ENCODE measurements at places on chromosomes 3 and 15.

- no peak for DNase-seq
Observed at GRCh38 chr3:174776636-174777035, 82.5 kb upstream of the NAALADL2 start.

DNA sequence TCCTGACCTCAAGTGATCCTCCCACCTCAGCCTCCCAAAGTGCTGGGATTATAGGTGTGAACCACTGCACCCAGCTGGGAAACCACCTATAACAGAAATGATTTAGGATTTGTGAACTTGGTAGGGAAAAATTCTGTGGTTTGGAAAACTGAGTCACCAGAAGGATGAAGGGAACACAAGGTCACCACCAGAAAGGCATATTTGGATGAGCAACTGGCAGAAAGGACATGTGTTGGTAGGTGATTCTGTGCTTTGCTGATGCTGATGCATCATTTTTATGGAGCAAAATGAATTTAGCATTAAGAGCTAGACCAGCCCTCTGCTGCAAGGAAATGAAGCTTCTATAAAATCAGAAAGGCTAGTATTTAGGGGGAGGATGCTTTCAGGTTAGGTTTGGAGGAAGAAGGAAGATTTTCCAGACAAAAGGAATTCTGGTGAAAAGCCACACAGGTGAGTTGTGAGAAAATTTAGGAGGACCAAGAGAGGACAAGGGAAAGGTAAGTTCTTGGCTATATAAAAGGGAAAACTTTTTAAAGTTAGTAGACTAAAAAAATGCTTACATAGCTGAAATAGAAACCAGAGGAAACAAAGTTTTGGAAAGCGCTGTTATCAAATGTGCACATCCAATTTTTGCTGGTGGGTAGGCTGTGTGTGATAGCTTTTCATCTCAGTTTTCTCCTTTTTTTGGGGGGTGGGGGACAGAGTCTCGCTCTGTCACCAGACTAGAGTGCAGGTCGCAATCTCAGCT, 3.6 kb downstream of the PXK start:
- no peak for DNase-seq

DNA sequence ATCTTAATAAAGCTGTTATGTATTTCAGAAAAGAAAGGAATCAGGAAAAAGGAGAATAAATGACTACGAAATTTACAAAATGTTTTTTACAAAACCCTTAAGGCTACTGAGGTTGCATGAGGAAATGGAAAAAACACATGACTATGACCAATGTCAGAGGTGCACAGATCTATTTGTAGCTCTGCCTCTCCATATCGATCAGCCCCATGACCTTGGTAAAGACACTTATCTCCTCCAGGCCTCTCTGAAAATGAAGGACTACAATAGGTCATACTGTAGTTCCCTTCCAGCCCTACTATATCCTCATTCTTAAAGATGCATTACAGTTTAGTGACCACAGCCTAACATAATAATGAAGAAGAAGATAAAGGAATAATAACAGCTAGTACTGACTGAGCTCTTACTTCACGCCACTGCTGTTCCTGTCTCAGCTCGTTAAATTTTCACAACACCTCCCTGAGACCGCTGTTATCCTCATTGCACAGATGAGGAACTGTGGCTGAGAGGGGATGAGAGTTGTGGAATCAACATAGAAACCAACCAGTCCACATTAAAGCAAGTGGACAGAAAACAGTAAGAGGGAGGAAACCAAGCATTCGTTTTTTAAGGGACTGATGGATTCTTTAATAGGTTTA, 163.2 kb downstream of the MAGI1 start:
- DNase-seq: no peak

DNA sequence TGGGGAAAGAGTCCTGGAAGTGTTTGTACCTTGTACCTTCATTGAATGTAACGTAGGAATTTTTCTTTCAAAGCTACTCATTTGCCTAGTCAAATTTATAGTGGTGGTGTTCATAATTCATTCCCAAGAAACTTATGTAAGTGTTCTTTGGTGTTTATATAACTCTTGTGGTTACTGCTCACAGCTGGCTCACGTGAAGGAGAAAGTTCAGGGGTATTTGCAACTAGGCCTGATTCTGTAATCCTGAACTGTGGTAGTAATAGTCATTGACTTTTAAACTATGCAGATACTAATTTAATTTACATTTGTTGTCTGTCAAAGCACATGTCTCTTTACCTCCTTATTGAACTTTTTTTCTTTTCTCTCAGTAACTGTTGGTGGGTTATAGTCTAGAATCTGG, 50.5 kb upstream of the TEX264 start:
- DNase-seq: no peak

DNA sequence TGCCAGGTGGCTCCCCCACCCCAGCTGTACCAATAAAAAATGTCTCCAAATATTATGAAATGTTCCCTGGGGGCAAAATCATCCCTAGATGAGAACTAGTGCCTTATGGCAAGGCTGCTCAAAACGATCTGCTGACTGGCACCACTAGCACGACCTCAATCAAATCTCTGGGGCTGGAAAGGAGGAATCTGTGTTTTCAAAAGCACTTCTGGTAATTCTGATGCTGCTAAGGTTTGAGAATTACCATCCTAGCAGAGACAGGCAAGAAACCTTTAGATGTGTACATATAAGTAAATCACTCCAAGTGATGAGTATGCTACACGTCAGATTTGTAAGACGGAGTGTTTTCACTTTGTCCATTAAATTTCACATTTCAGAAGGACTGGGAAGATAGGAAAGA, 360.1 kb upstream of the THRB start:
- no peak for DNase-seq

- no peak for DNase-seq
Observed at GRCh38 chr15:50009634-50010033, 109.4 kb downstream of the ATP8B4 start.

- no peak for DNase-seq
Observed at GRCh38 chr3:151426341-151426657, 34.6 kb downstream of the IGSF10 start.

- DNase-seq: no peak
Observed at GRCh38 chr3:38578551-38578950, 70.9 kb downstream of the SCN5A start.

DNA sequence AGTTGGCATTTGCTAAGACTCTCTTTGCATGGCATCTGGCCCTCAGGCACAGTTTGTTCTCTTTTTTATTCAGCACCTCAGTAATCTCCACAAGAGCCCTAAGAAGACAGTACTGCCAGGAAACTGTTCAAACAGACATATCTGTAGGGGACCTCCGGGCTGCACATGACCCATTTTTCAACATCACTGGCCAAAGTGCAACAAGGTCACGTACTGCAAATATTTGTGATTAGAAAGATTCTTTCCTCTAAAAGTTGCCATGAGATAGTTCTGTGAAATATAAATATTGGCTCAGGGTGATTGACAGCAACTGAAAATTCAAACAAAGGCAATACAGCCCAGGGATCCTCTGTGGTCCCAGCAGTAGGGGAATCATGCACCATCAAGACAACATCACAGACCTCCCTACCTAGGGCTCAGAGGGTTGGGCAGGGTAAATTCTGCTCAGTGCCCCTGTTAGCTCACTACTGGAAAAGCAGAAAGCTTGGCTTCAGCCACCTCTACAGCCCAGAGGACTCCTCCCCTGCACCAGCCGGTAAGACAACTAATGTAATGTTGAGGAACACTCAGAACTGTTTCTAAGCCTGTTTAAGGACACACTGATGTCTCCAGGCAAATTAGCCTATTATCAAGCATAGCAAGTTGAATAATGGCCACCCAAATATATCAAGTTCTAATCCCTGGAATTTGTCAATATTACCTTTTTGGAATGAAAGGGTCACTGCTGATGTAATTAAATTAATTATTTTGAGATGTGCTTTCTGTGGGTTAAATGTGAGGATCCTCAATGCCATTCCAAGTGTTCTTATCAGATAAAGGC, 117.4 kb upstream of the LPP start:
- no peak for DNase-seq

DNA sequence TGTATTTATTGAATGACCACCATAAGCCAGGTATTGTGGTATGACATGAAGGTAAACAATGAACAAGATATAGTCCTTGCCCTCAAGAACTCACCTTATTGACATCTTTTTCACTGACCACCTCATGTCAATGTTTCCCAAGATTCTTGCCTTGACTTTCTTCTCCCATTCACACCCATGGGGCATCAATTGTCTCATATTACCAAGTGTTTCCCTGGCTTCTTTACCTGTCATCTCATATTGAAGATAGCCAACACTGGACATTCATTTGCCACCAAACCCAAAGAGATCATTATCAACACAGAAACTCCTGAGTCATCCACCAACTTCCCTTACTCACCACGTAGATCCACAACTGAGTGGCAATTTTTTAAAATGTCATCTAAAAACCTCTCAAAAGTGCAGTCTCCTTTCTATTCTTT, 2.2 kb downstream of the EFHB start:
- no peak for DNase-seq

DNA sequence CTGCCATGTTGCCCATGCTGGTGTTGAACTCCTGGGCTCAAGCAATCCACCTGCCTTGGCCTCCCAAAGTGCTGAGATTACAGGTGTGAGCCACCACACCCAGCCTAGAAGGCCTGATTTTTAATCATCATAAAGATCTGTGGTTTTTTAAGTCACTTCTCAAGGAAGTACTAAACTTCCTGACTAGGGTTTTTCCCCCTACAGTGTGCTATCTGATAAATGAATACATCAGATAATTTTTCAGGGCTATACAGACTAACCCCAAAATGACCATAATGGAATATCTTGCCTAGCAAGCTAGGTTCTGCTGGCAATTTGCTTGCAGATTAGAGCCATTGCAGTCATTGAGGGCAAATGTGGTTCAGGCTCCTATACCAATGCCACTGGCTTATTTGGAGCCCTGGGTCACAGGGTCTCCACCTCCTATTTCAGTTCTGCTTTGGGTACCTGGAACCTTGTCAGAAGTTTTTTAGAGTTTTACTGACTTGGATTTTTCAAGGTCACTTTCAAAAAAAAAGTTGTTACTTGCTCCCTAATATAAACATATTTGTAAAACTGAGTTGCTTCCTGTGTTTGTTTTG, 80.8 kb downstream of the SLC49A4 start:
- no peak for DNase-seq

GRCh38 chr3:78426454-78426853, 1341.3 kb downstream of the ROBO1 start:
- DNase-seq: no peak

GRCh38 chr3:53163444-53164387, 2.7 kb downstream of the PRKCD start:
- DNase-seq: no peak

DNA sequence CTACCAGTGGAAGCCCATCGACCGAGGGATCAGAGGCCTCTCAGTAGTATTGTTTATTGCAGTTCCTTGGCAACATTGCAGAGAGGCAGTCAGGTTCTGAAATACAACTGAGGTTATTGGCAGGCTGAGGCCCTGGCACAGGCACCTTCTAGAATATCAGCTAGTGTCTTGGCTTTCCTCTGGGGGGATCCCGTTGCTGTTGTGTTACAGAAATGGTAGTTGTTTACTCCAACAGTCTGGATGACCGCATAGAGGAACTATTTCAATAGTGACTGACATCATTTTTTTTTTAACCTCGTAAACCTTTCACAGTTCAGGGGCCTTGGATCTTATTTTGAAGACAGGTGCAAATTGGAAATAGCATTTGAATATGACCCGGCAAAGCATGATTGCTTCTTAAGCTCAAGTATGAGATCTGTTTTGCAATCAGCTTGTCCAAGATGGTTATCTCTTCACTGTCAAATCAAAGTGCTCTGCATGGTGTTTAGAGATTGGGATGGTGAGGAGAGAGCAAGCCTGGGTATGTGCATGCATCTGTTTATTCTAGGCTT, 63.9 kb downstream of the PGPEP1L start:
- no peak for DNase-seq

DNA sequence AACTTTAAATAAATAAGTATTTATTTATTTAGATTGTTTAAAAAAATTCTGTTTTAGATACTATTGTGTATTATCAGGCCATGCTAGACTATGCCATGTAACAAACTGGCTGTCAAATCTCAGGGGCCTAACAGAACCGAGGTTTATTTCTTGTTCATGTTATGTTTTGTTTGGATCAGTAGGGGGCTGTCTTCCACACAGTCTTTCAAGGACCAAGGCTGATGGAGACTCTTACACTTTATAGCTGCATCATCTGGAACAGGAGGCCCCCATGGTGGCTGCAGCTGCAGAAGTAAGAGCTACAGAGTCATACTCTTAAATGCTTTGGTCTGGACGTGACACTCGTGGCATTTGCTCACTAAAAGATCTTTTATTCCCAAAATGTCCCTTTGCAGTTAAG, 33.0 kb upstream of the ARL14 start:
- DNase-seq: no peak

- no peak for DNase-seq
Observed at GRCh38 chr3:126170073-126170777, 10.2 kb downstream of the ALDH1L1 start.

DNA sequence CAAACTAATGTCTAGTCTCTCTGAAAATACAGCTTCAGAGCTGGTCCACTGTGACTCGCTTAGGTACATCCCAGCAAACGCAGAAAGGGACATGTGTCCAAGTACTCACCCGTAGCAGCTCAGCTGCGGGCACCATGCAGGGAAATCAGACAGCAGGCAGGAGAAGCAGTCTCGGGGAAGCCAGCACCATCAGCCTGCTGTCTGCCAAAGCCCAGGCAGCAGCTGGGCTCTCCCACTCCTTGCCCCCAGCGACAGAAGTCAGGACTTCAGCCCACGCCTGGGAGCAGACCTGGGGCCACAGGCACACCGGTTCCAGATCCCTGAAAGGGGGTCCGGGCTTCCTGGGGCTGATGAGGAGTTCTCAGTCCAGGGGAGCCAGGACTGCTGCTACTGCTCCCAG, 34.9 kb downstream of the SEMA5B start:
- DNase-seq: no peak

DNA sequence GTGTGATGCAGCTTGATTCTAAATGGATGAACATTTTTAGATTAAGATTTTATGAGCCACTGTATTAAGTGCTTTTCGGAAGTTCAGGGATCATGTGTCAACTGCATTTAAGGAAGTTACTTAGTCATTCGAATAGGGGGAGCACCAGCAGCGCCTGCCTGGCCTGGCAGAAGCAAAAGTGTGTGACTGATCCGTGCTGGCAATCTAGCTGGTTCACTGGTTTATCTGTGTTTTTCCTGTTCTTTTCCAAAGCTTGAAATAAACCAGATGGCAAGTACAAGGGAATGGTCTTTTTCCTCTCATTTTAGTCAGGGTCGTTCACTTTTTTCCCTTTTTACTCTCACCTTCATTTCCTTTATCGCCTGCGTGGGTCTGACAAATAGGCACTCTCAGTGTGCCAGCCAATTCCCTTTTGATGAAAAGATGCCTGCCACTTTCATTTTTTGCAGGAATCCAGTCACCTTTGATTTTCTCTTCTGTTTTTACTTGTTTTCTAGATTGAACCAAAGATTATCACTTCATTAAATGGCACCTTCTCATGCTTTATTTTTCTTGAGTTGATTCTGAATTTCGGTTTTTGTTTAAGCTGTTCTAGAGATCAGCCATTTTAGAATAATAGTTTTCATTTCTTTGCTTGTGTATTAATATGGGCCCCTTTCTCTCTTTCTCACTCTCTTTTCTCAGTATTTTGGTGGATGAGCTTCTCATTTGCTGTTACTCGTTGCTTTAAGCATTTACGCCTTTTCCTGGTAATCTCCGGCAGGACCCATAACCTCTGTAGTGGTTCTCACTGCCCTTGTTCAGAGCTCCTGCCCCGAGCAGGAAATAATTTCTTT, 2.8 kb downstream of the ABHD2 start:
- peak; percentile 9 for DNase-seq

Data from SIG-M5 (cell line).